Peyer's patch (tissue), 4 donors: ENCODE measurements at places on chromosomes 2 and 18. TPM values are rescaled to one million over a fixed set of nuclear protein-coding genes. Genes with fewer than 3 reads are reported as not detected.
A peak's percentile ranks its signal among the peaks of the same experiment; 100 is the strongest.

The GALNT5 gene
- total RNA-seq, result 6.6 TPM

DNA sequence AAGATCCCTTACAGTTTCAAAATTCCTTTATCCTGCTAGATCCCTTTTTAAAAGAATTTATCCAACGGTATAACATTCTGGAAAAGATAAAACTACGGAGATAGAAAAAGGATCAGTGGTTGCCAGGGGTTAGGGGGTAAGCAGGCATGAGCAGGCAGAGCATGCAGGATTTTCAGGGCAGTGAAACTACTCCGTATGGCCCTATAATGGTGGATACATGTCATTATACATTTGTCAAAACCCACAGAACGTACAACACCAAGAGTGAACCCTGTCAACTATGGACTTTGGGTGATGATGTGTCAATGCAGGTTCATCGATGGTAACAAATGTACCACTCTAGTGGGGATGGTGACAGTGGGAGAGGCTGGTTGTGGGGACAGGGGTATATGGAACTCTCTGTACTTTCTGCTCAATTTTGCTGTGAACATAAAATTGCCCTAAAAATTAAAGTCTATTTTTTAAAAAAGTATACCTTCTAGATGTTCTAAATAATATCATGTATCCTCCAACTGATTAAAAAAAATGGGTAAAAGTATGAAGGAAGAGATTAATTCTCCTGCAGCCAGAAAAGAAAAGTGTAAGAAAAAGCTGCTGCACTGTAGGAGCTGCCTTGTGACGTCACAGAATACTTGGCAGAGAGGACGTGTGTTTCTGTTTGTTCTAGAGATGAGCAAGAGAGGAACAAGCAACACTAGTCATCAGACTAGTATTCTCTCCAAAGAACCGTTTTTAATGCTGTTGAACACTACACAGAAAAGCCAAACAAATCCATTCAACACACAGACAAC lies 23.6 kb downstream of the ANKRD44 start:
- H3K27me3 ChIP-seq, result no peaks in the 10 kb centered on the region
- no peak overlapping the region for H3K4me3 ChIP-seq
- peak overlapping the region; percentile 47 for H3K27ac ChIP-seq

The LYG2 gene
- total RNA-seq, result not detected

The UGP2 gene
- 85.4 TPM for total RNA-seq

The TUBA3E gene
- total RNA-seq, result not detected

The TACR1 gene
- total RNA-seq, result 5.6 TPM

The C18orf54 gene
- 1.6 TPM for total RNA-seq

- H3K27ac ChIP-seq, result no peak overlapping the region
- no peak overlapping the region for H3K4me3 ChIP-seq
- no peaks in the 10 kb centered on the region for H3K27me3 ChIP-seq
- no peak for DNase-seq
These were observed 85.5 kb upstream of the TMEM247 start for GRCh38 chr2:46393865-46394264.

DNA sequence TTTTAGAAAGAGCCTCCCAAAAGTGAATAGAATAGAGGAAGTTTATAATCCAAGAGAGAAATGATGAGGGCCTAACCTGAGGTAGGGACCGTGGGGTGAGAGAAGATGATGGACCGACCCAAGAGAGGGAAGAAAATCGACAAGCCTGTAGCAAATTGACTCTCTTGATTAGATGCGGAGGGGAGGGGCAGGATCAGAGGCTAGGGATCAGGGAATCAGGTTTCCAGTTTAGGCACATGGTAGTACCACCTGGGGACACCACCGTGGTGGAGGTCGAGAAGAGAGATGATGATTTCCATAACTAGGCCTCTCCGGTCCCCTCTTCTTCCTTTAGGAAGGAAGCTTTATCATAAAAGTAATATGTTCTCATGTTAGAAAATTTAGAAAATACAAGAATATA lies 108.7 kb upstream of the ALPP start:
- no peak overlapping the region for H3K4me3 ChIP-seq
- H3K36me3 ChIP-seq, result no peaks in the 10 kb centered on the region
- no peak overlapping the region for H3K27ac ChIP-seq
- no peaks in the 10 kb centered on the region for H3K4me1 ChIP-seq
- no peak for DNase-seq

The CACNB4 gene
- 4.6 TPM for total RNA-seq

The ANKRD62 gene
- total RNA-seq, result not detected

DNA sequence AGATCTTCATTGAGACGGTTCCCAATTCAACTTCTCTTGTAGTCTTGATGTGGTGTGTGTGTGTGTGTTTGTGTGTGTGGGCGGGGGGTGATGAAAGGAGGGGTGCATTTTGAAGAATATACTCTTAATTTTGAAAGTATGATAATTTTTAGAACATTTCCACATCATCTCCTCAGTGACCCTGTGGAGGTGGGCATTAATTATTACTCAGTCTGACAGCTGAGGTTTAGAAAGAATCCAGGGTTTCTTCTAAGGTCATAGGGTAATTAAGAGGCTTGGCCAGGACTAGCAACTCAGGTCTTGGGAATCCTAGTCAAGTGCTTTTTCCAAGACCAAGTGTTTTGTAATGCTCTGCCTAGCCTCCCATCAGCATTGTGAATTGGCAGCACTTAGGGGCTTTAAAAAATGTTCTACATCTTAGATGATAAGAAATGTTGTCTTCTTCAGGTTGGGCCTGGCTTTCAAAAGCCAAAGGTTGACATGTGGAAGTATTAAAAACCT lies 100.5 kb downstream of the SPTBN1 start:
- no peak for DNase-seq
- no peaks in the 10 kb centered on the region for H3K27me3 ChIP-seq
- peak overlapping the region; percentile 69 for H3K4me3 ChIP-seq
- peaks cover 2% of the 10 kb centered on the region for H3K4me1 ChIP-seq

GRCh38 chr2:69943000-69943842 lies 18.2 kb downstream of the ASPRV1 start:
- H3K4me1 ChIP-seq, result no peaks in the 10 kb centered on the region
- H3K27me3 ChIP-seq, result no peaks in the 10 kb centered on the region
- no peak overlapping the region for H3K27ac ChIP-seq
- no peaks in the 10 kb centered on the region for H3K36me3 ChIP-seq
